Suppressor macrophage treated with lipopolysaccharide for 1 hour (primary cell): ENCODE measurements at places on chromosomes 5 and 9.

DNA sequence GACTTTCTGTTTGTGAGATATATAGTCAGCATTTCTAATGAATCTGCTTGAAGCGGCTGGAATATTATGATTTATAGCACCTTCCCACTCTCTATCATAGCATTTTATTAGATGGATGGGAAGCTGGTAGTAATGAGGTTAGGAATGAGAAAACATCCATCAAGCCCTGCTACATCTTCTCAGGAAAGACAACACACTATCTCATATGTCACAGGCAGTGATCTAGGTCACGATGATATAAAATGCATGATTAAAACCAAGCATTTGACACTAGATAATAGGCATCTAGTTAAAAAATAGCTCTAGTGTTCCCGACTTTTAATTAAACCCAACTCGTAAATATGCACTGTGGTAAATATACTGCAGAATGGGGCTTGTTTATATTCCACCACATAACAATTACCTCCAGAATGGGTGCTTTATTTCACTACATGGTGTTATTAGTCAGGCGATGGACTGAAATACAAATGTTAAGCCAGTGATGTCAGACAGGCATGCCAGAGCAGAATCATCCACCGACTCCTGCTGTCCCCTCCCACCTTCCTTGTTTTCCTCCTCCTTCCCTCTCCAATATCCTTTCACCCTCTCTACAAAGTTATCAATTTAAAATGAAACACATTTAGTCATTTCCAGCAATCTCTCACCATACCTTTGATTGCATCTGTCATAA lies 286.8 kb downstream of the SPATA31D1 start:
- DNase-seq: no peak

DNA sequence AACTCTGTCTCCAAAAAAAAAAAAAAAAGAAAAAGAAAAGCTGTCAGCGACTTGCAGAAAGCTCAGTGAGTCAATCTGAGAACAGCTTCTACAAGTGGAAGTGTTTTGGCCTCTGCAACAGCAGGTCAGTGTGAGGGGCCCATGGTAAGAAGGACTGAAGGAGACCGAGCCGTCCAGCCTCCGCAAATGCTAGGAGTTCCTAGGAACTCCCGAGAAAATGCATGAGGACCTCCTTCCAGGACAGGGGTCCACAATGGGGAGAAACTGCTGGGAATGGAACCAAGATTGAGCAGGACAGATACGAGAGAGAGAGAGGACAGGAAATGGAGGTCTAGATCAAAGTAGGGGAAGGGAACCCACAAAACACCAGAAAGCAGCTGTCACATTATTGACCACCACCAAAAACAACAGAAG lies 180.5 kb downstream of the CRB2 start:
- no peak for DNase-seq

DNA sequence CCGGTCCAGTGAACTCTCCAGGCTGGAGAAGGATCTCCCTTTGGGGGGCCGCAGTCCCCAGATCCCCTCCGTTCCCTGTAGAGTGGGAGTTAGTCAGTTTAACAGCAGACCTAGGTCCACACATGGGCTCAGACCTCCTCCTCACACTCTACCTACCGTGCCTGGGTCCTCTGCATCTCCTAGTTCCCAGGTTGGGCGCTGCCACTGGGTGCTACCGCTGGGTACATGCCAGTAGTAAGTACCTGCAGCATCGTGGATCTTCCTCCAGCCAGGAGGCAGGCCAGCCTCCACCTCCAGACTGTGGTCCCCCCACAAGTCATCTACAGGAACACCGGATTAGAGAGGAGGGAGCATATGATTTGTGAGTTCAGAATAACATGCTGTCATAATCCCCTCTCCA lies 802 bp downstream of the APBB3 start:
- DNase-seq: no peak

- DNase-seq: no peak
These were observed 37.8 kb downstream of the SCGB3A1 start for GRCh38 chr5:180553530-180553929.

- no peak for DNase-seq
These were observed 260.2 kb downstream of the ARHGAP26 start for GRCh38 chr5:143030349-143030748.

- DNase-seq: peak; percentile 48
These were observed 12.4 kb upstream of the TMC1 start for GRCh38 chr9:72509053-72509452.

DNA sequence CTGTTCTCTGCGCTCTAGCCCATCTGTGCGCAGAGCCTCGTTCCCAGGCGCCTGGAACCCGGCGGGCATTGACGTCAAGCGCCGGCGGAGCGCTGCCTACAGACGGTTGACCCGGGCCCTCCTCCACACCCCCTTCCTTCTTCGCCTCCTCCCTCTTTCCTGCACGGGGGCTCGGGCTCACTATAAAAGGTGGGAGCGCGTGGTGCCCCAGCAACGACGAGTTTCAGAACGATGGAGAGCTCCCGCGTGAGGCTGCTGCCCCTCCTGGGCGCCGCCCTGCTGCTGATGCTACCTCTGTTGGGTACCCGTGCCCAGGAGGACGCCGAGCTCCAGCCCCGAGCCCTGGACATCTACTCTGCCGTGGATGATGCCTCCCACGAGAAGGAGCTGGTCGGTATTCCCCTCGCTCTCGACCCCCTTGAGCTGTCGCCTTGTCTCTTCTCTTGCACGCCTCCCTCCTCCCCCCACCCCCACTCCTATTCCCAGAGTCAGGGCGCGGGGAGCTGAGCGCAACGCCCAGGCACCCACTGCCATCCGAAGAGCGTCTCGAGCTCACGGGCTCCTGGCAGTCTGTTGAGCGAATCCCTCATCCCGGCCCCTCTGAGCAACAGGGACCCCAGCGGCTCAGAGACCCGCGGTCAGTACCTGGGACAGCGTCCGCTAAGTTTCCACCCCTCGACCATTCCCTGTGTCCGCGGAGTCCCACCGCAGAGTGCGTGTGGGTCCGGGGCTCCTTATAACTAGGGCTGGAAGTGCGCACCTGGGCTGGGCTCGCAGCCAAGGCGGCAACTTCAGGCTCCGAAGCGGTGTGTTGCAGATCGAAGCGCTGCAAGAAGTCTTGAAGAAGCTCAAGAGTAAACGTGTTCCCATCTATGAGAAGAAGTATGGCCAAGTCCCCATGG lies at the start of gene CARTPT:
Gene CARTPT, plus strand, starts transcription at position 213 of the 902 bp plus-strand sequence. Its CDS starts 19 bp downstream, at position 232.
- no peak for DNase-seq

DNA sequence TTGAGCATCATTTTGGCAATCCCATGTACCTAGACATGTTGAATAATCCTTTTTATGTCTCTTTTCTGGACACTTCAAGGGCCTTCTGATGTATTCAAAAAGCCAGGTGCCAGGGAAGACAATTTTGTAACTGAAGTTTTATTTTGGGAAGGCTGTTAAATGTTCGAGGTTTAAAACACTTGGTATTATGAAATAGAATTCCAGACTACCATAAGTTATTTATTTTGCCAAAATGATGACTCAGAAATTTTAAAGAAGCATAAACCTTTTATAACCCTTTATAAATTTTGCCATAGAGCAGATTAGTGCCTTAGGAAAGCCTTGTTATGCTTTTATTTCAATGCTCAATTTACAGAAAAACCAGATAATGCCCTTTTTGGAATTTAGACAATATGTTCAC lies 30.3 kb upstream of the UHRF2 start:
- no peak for DNase-seq

DNA sequence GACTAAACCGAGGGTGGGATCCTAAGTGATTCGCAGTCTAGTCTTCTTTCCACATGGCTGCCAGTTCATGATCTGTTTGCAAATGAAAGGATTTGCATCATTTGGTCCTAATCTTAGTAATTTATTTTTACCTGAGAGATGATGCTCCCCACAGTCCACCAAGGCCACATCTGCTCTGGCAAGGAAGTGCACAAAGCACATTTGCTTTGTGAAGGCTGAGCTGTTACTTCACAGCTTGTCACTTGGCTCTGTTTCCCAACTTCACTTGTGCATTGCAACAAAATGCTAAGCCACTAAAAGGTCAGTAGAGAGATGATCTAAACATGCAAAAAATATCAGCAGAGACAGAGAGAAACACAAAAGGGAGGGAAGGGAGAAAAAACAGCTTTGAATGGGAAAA lies 128.5 kb upstream of the VLDLR start:
- DNase-seq: peak; percentile 22

- no peak for DNase-seq
These were observed 40.2 kb downstream of the STARD4 start for GRCh38 chr5:111472096-111472495.

GRCh38 chr9:69172895-69173294 lies 1.2 kb upstream of the TJP2 start:
- DNase-seq: no peak

DNA sequence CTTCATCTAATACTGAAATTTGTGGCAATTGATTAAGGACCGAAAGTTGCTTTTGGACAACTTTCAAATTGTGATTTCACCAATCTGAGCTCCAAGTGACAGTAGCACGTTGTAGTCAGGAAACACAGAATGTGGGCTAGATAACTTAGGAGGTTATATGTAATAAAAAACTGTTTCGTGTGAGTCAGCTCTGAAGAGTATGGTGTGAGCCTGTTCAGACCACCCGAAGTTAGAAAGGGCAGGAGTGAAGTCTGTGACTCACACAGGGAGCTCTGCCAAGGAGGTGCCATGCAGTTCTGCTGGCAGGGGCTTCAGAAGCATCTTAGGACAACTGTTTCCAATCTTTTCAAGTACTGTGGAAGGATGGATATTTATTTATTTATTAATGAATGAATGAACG lies 16.4 kb upstream of the ZBTB34 start:
- no peak for DNase-seq

GRCh38 chr9:35395076-35395705 lies 94.7 kb upstream of the RUSC2 start:
- DNase-seq: no peak

GRCh38 chr5:104247260-104247659 lies 684.7 kb upstream of the NUDT12 start:
- no peak for DNase-seq

DNA sequence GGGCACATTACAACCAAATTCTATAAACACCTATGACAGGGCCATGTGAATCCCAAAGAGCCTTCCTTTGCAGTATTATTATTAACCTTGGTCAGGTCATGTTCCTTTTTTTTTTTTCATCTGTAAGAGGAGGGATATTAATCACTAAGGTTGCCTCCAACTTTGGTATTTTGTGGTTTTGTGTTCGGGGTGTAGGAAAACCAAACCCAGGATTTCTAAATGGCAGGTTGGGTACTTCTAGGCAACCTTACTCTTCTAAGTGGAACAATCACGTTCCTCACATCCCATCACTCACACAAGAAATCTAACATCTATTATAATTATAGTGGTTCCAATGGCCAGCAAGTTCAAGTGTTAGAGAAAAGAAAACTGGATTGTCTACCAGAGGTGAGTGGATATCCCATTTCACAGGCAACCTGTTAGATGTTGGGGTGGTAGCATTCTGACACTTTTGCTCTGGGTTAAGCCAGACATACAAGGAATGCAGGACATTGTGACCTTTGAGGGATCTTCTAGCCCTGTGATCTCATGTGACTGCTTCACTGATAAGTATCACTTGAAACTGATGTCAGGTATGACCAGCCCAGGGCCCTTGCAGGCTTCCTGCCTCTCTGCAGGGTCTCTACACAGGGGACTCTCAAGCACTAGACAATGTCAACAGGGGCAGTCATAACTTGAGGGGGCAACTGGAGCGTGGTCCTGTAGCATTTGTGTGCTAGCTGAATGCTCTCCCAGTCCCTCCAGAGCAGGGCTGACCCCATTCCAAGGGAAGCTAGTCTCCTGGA lies 126.2 kb upstream of the VLDLR start:
- no peak for DNase-seq

GRCh38 chr9:130694205-130694604 lies 625 bp downstream of the EXOSC2 start:
- DNase-seq: peak; percentile 45

DNA sequence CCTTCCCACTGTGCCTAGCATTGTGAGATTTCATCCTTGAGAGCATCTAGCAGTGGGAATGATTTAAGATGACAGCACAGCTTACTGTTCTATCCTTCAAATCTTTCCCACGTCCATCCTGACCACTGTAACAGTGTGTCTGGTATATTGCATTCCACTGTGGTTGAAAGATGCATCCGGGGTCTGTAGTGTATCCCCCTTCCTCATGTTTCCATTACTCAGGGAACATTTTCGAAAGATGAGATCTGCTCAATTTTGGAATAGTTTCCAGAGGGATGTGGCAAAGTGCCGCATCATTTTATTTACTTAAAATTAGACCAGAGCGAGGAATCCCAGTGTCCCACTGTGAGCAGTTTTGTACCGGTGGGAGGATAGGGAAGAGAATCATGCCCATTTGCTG lies 407.1 kb upstream of the PAPPA start:
- no peak for DNase-seq

DNA sequence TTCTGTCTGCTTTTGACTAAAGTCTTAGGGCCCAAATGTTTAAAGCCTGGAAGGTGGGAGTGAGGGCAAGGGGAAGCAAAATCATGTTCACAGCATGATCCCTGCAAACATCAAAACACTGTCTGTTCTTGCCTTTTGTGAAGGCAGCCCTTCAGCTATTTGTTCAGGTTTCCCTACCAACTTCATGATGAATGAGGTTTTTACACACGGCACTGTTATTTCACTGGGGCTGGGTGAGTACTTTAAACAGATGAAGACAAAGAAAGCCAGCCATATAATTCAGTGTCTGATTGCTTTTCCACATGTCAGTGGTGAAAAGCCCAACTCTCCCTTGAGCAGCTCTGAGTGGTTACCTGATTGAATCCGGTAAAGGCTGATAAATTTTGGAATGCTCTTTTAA lies 224.7 kb upstream of the GRAMD2B start:
- DNase-seq: no peak

- DNase-seq: no peak
These were observed 364.1 kb downstream of the SPOCK1 start for GRCh38 chr5:137134920-137135532.

DNA sequence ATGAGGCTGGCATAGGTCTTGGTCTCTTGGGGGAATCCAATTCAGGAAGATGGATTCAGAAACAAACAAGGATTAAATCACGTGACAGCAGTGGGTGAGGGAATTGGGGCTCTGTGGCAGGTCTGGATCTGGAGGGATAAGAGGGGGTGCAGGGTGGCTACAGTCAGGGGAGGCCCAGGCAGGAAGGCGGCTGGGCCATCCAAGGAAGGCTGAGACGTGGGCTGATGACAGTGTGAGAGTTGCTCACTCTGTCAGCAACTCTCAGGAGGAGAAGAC lies 65.8 kb upstream of the COL5A1 start:
- no peak for DNase-seq

- DNase-seq: no peak
These were observed 194.5 kb downstream of the ARL15 start for GRCh38 chr5:54115735-54116403.

GRCh38 chr9:133783331-133783731 lies 45.2 kb upstream of the SARDH start:
- DNase-seq: no peak

GRCh38 chr5:39815711-39816110 lies 390.9 kb upstream of the DAB2 start:
- no peak for DNase-seq

DNA sequence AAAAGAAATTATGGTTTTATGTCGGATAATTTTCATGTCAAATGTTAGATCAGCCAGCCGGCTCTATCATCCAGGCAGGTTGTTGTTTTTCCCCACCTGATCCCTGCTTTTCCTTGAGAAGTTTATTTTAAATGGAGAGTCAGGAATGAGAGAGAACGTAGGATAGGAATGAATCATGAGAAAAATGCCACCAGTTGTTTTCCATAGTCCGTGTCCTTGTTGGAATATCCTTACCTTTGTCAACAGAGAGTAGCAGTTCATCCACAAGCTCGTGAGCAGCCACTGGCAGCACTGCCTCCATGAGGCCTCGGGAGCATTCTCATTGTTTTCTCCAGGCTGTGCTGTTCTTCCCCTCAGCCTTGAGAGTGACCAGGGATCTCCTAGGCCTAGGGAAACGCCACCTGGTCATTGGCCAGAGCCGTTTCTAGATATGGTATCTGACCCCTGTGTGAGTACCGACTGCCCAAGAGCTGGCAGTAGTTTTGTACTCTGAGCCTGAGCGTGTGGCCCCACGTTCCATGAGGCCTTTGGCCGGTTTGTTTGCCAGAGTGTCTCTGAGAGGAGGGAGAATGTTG lies 293.3 kb downstream of the FANCC start:
- no peak for DNase-seq
